ENCODE measurements at places on chromosomes 12 and 14.

DNA sequence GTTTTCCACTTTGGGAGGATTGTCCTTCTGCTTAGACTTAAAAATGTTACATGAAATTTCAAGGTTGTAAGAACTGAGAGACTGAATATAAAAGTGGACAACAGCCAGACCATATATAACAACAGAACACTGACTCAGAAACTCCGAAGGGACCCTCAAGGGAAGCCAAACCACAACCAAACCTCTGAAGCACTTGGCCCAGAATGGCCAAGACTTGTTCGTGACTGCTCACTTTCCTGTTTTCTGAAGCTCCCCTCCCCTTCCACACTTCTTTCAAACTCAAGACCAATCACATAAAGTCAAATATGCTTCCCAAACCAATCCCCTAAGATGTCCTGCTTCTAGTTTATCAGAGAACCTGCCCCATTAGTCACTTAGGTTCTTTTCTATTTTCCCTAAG is 13.7 kb downstream of the OR6J1 start:
- no peak for DNase-seq

DNA sequence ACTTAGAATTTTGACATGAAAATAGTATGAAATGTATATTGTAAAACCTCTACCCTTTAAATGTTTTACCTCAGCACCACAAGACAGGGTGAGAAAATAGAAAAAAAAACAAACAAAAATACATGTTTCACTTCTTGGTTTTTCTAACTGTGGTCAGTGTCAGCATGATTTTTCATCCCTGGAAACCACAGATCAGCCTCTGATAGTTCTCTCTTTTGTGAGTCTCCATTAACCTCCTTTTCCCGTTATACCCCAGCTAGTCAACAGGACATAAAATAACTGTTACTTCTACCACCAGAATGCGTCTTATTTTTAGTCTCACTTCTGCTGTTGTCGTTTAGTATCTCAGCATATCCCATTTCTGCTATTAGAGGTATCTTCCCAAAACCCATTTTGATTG is 48.3 kb upstream of the KCNMB4 start:
- DNase-seq = no peak

DNA sequence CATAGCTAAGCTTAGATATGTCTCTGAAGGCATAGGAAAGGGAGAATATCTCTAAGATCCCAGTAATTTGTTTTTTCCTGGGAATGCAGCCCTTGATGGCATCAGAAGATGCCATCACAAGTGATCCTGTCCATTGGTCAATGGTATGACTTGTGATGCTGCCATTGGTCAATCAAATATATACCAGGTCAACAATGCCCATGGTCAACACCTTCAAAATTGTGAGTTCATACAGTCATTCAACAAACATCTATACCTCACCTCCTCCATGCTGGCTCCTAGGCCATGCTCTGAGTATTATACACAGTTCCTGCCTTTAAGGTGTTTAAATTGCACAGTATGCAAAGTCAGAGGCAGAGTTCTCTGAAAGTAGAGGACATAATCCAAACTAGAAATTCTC is 19.3 kb upstream of the IL22 start:
- no peak for DNase-seq

- DNase-seq = no peak
Measured at GRCh38 chr12:122875590-122876220, 20.2 kb downstream of the VPS37B start.

- no peak for DNase-seq
Measured at GRCh38 chr12:27243006-27243405, 1.1 kb upstream of the STK38L start.

GRCh38 chr12:28089338-28089737 is 100.9 kb upstream of the CCDC91 start:
- DNase-seq = no peak

- DNase-seq = no peak
Measured at GRCh38 chr12:50059440-50060119, 2.2 kb downstream of the ASIC1 start.

GRCh38 chr12:124703856-124704255 is 136.4 kb upstream of the NCOR2 start:
- no peak for DNase-seq

- no peak for DNase-seq
Measured at GRCh38 chr12:53048780-53049401, 974 bp upstream of the TNS2 start.

GRCh38 chr14:55980970-55981369 is 137.2 kb upstream of the PELI2 start:
- DNase-seq = no peak

DNA sequence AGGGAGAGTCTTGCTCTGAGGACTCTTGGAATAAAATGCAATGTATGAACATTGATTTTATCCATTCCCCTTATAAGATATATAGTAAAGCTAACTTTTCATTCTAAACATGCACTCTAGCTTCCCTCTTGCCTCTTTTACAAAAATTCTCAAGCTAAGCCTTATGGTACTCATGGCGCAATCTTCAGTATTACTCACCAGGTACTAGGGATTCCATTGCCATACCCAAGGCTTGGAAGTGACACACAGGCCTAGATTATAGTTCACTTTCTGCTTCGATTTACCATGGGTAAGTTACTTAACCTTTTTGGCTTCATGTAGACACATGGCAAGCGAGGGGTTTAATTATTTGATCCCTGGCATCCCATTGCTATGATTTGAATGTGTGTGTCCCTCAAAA is 331.5 kb downstream of the LRIG3 start:
- no peak for DNase-seq

DNA sequence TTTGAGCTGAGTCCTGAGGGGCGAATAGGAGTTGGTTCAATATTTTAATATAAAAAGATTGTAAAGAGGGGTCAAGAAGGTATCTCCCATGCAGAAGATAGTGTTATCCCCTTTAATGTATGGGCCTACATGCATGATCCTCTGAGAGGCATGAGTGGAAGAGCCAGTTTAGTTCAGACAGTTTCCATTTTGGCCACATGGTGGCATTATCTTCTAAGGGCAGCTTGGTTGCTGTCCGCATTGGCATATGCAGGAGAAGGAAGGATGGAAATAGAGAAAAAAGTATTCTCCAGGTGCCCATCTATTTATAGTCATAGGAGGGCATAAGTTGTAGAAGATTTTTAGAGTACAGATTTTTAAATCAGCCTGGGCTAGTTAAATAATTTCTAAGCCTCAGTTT is 5.4 kb downstream of the SAMD4A start:
- DNase-seq = peak; percentile 21

- DNase-seq = no peak
Measured at GRCh38 chr12:26451763-26452162, 256.4 kb downstream of the SSPN start.

DNA sequence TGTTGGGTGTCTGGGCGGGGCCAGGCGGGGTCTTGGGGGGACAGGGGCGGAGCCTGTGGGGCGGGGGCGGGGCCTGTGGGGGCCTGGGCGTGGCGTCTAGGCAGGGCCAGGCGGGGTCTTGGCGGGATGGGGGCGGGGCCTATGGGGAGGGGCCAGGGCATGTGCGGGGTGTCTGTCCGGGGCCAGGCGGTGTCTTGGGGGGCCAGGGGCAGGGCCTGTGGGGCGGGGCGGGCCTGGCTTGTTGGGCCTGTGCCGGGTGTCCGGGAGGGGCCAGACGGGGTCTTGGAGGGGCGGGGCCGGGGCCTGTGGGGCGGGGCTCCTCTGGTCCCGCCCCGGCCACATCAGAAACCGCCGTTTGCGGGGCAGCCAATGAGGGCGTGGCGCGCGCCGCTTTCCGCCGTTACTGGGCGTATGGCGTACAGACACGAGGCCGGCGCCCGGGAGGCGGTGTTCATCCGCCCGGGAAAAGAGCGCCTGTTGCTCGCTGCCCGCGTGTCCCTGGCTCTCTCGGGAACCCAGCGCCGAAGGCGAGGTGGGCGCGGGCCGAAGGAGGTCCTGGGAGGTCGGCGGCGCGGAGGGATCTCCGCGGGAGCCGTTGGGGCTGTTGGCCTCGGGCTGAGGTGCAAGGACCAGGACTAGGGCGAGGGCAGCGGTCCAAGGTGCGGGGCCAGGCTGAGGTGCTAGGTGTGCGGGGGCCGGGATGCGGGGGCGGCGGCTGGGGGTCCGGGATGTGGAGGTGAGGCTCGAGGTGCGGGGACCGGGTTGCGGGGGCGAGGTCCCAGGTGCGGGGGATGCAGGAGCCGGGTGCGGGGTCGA is at the start of gene PIWIL1:
Gene PIWIL1 (plus strand): TSS at position 400 of the 816 bp plus-strand sequence. CDS start 4,705 bp downstream, outside the sequence.
- DNase-seq = peak; percentile 33

DNA sequence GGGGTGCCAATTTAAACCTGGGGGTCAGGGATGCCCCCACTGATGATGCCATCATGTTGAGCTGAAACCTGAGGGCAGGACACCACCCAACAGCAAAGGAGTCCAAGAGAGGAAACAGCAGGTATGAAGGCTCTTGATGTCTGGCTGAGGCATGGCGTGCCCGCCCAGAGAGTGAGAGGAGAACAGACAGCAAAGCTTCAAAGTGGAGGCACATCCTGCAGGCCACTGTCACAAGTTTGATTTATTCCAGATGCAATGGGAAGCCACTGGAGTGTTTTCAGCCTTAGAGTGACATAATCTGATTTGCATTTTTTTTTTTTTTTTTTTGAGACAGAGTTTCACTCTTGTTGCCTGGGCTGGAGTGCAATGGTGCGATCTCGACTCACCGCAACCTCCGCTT is 34.8 kb downstream of the IRF2BPL start:
- no peak for DNase-seq

DNA sequence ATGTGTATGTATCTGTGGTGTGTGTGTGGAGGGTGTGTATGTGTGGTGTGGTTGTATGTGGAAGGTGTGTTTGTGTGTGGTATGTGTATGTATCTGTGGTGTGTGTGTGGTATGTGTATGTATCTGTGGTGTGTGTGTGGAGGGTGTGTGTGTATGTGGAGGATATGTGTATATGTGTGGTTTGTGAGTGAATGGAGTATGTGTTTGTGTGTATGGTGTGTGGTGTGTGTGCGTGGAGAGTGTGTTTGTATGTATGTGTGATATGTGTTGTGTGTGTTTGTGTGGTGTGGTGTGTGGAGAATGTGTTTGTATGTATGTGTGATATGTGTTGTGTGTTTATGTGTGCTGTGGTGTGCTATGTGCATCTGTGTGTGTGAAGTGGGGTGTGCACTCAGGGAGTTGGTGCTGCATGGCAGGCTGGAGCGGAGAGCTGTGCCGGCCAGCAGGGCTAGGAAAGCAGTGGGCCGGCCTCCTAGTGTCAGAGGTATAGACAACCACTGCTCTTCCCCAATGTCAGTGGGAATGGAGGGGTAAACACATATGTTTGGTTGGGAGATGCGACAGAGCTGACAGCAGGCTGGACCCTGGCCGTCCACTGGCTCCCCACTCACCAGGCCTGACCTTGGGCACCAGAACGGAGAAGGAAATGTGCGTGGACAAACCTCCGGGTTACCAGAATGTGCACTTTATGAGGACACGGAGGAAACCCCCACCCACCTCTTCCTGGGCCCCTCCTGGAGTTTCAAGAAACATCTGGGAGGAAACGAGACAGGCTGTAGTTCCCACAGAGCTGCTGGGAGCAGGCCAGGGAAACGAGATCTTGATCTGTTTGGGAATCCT is 60.7 kb downstream of the CLMN start:
- DNase-seq = peak; percentile 10

- DNase-seq = no peak
Measured at GRCh38 chr12:46553911-46554310, 181.3 kb upstream of the SLC38A2 start.

DNA sequence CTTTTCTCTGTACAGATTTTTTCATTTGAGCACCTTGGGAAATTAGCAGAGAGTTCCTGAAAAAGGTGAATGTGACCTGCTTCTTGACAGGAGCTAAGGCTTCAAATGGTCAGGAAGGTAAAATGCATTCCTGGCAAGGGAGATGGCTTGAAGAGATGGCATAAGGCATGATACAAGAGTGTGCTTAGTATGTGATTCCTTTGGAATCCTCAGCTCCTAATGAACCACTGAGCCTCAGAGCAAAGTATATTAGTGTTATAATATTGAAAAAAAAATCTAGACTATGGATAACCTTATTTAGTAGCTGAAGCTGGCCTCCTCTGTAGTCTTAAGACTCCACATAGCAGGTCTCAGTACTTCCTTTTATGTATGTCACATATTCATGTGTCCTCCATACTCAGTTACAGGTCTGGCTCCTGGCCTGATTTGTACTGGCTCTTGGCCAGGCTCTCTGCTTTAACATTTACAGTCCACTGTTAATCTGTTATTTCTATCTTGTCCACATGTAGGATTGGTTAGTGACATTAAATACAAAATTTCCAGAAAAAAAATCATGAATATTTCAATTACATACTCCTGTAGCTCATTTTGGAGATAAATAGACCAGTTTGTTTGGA is 17.9 kb downstream of the TOGARAM1 start:
- DNase-seq = peak; percentile 17

- no peak for DNase-seq
Measured at GRCh38 chr12:130932061-130932930, 21.4 kb upstream of the ADGRD1 start.

DNA sequence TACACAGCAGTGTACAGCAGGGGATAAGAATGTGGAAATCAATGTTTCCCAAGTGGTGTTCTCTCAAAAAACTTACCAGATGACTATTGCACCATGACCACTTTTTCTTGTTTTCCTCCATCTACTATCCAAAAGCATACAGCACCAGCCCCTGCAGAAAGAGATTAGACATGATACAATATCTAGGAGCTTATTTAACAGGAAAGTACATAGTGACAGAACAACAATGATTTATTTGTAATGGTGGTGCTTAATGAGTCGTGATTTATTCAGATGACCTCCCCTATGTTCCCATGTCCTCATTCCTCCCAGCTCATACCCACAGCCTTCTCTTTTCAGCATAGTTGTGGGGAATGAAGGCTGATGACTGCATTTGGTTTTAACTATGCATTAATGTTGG is 413.6 kb downstream of the BTG1 start:
- no peak for DNase-seq

GRCh38 chr12:19423166-19423930 is 15.9 kb upstream of the AEBP2 start:
- no peak for DNase-seq

GRCh38 chr12:1126091-1126490 is 135.1 kb downstream of the ERC1 start:
- DNase-seq = no peak

DNA sequence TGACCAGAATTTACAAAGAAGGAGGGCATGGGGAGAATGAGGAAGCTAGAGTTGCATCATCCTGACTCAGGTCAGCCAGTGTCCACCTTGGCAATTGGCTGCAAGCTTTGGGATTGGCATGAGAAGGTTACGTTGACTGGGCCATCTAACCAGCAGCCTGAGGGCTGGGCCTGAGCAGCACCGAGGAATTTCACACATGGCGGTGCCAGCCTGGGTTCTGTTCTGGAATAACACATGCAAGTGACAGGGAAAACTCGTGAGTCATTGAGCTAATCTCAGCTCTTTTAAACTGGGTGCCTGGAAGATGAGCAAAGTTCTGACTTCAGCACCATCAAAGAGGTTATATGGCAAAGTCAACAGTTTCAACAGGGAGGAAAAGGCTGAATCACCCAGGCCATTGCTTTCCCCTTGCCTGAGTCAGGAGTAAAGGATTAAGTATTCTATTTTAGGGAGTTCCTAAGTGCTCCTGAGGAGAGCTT is 543.2 kb upstream of the TBX3 start:
- DNase-seq = no peak

GRCh38 chr12:127811988-127812387 is 455.0 kb upstream of the TMEM132C start:
- DNase-seq = no peak

- DNase-seq = no peak
Measured at GRCh38 chr14:61281186-61281947, at the start of gene TMEM30B. Gene TMEM30B, minus strand, starts transcription at chr14:61281338. Its CDS starts 191 bp downstream, at chr14:61281147.
